H9 (cell line): ENCODE measurements at places on chromosomes 5 and 9. TPM values are rescaled to one million over a fixed set of nuclear protein-coding genes. Genes with fewer than 3 reads are reported as not detected.

Gene ARL14EPL
- total RNA-seq: not detected in 2 replicates

GRCh38 chr9:4769321-4770080 lies 23.2 kb upstream of the RCL1 start:
- no peaks in the 10 kb centered on the region for H3K36me3 ChIP-seq
- no peak overlapping the region for H3K4me3 ChIP-seq
- no peak for DNase-seq
- no peak overlapping the region for H3K27ac ChIP-seq
- no peaks in the 10 kb centered on the region for H3K27me3 ChIP-seq

DNA sequence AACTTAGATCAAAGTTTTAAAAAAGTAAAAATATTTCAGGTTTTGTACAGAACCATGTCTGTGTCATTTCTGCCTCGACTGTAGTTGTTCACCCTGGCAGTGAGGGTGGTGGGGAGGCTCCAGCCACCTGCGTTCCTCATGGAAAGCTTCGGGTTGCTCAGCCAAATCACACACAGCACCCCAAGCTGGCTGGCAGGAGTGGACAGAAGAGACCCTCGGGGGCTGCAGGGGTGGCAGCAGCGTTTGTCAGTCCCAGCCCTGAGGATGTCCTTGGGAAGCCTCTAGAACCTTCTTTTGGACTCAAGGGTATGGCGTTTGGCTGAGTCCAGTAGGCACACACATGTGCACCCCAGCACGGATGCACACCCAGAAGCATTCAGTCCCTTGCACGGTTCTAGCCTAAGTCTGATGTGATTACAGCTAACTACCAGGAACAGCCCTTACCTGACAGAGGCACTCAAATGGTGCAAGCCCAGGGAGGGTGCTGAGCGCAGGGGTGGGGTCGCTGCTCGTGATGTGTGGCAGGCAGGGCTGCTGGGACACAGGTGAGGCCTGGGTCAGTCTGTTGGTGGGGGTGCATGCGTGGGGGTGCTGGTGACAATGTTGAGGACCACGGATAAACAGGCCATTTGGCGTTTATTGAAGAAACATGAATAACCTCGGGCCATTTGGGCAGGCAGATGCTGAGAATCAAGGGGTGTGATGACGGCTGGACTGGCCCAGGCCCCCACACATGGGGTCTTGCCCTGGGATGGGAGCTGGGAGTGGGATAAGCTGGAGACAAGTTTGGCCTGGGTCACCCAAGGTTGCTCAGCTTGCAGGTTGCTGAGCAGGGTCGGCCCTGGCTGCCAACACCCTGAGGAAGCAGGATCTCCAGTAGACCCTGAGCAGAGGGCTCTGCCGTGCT lies 103.4 kb downstream of the PHF2 start:
- H3K27me3 ChIP-seq: no peaks in the 10 kb centered on the region
- H3K4me1 ChIP-seq: no peaks in the 10 kb centered on the region
- no peak overlapping the region for H3K4me3 ChIP-seq
- peaks cover 9% of the 10 kb centered on the region for H3K36me3 ChIP-seq
- H3K27ac ChIP-seq: no peak overlapping the region

- peaks cover 11% of the 10 kb centered on the region; the same call in 1 of the 2 replicates for H3K4me1 ChIP-seq
- no peak for DNase-seq
- H3K27me3 ChIP-seq: no peaks in the 10 kb centered on the region
- H3K27ac ChIP-seq: no peak overlapping the region
- H3K4me3 ChIP-seq: no peak overlapping the region; the same call in 1 of the 2 replicates
- peaks cover 8% of the 10 kb centered on the region for H3K36me3 ChIP-seq
Observed at GRCh38 chr9:27495480-27496134, 28.5 kb upstream of the IFNK start.

- no peaks in the 10 kb centered on the region for H3K36me3 ChIP-seq
- DNase-seq: peak; percentile 85
- H3K27me3 ChIP-seq: no peaks in the 10 kb centered on the region
- no peaks in the 10 kb centered on the region for H3K4me1 ChIP-seq
- no peak within 1 kb of the TSS for H3K4me3 ChIP-seq
- no peak within 1 kb of the TSS for H3K27ac ChIP-seq
Observed at GRCh38 chr9:114681594-114682332, at the start of gene TEX48. Gene TEX48 (minus strand): TSS chr9:114682192. CDS start chr9:114671723, 10,469 bp downstream.

GRCh38 chr5:167217097-167217743 lies 1074.2 kb upstream of the WWC1 start:
- no peak overlapping the region for H3K27ac ChIP-seq
- no peaks in the 10 kb centered on the region for H3K36me3 ChIP-seq
- no peak for DNase-seq
- H3K27me3 ChIP-seq: no peaks in the 10 kb centered on the region
- no peak overlapping the region for H3K4me3 ChIP-seq
- H3K4me1 ChIP-seq: peaks cover 3% of the 10 kb centered on the region; the same call in 1 of the 2 replicates

GRCh38 chr5:92556747-92557146 lies 1024.3 kb downstream of the NR2F1-AS1 start:
- no peaks in the 10 kb centered on the region for H3K36me3 ChIP-seq
- no peaks in the 10 kb centered on the region for H3K27me3 ChIP-seq
- DNase-seq: no peak
- no peaks in the 10 kb centered on the region for H3K4me1 ChIP-seq

DNA sequence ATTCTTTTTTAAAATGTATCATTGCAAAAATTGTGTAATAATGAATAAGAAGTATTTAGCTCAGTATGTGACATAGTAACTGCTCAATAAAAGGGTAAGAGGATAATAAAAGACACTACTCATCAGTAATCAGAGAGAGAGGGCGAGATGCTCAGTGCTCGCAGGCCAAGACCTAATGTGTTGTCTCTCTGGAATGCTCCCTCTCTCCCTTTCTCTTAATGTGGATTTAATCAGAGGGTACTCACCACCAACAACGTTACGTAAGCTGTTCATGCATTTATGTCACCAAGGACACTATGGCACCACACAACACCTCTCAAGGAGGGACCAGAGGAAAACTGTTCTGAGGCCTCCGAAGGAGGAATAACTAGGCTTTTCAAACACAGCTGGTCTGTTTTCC lies 42.5 kb downstream of the WHRN start:
- H3K36me3 ChIP-seq: no peaks in the 10 kb centered on the region
- H3K27ac ChIP-seq: no peak overlapping the region
- H3K27me3 ChIP-seq: no peaks in the 10 kb centered on the region
- no peak for DNase-seq
